ENCODE measurements at places on chromosomes 7 and 10. TPM values are rescaled to one million over a fixed set of nuclear protein-coding genes. Genes with fewer than 3 reads are reported as not detected.

GRCh38 chr10:100353770-100354485 lies 6.9 kb downstream of the SCD start:
- peaks cover 5% of the 10 kb centered on the region for H3K36me3 ChIP-seq
- no peaks in the 10 kb centered on the region for H3K27me3 ChIP-seq
- H3K4me1 ChIP-seq, result peaks cover 2% of the 10 kb centered on the region
- no peak overlapping the region for H3K27ac ChIP-seq

Gene FBXL13
- 0.95 TPM for total RNA-seq

GRCh38 chr10:98361131-98362025 lies 53.6 kb downstream of the PYROXD2 start:
- peak overlapping the region; percentile 50 for H3K27ac ChIP-seq
- no peaks in the 10 kb centered on the region for H3K27me3 ChIP-seq
- H3K4me3 ChIP-seq, result peak overlapping the region; percentile 56

DNA sequence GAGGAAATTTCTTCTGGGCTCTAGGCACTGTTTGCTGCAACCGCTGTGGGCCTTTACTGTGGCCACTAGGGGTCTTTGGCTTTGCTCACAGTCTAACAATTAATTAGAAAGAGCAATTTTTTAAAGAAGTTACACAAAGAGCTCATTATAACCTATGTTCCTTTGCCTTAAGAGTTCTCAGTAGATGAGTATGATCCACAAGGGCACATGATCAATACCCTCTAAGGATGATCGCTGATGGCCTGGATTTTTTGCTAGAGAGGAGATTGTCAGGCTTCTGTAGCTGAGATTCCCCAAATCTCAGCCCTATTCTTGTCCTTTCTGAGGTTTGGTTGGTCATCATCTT lies 80.8 kb upstream of the RHOBTB1 start:
- no peaks in the 10 kb centered on the region for H3K36me3 ChIP-seq
- no peaks in the 10 kb centered on the region for H3K4me1 ChIP-seq
- H3K27me3 ChIP-seq, result no peaks in the 10 kb centered on the region
- H3K27ac ChIP-seq, result no peak overlapping the region
- no peak for DNase-seq

GRCh38 chr10:102311025-102311420 lies 65.7 kb downstream of the GBF1 start:
- no peak overlapping the region for H3K4me3 ChIP-seq
- no peaks in the 10 kb centered on the region for H3K36me3 ChIP-seq
- H3K27me3 ChIP-seq, result no peaks in the 10 kb centered on the region

Gene WASHC2A
- 32.2 TPM for total RNA-seq

GRCh38 chr7:129948877-129949291 lies 3.9 kb downstream of the UBE2H start:
- peak overlapping the region; percentile 98 for H3K27ac ChIP-seq
- H3K27me3 ChIP-seq, result no peaks in the 10 kb centered on the region
- DNase-seq, result peak; percentile 67

Gene ASAH2B
- total RNA-seq, result 0.68 TPM

DNA sequence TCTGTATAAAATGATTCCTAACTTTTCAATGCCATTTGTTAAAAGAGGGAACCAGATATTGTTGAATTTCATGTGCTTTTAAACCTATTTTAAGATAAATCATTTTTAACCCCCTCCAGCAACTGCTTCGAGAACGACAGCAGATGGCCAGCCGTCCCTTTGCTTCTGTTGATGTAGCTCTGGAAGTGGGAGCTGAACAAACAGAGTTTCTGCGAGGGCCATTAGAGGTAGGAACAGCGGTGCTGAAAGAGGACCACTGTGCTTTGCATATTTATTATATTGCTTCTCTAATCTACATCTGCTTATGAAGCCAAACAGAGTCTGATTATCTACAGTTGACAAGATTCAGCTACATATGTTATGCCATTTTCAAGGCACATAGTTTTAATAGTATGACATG lies 545.9 kb downstream of the GFRA1 start:
- no peak for DNase-seq
- no peaks in the 10 kb centered on the region for H3K27me3 ChIP-seq
- no peak overlapping the region for H3K4me3 ChIP-seq
- no peaks in the 10 kb centered on the region for H3K36me3 ChIP-seq
- no peak overlapping the region for H3K27ac ChIP-seq

DNA sequence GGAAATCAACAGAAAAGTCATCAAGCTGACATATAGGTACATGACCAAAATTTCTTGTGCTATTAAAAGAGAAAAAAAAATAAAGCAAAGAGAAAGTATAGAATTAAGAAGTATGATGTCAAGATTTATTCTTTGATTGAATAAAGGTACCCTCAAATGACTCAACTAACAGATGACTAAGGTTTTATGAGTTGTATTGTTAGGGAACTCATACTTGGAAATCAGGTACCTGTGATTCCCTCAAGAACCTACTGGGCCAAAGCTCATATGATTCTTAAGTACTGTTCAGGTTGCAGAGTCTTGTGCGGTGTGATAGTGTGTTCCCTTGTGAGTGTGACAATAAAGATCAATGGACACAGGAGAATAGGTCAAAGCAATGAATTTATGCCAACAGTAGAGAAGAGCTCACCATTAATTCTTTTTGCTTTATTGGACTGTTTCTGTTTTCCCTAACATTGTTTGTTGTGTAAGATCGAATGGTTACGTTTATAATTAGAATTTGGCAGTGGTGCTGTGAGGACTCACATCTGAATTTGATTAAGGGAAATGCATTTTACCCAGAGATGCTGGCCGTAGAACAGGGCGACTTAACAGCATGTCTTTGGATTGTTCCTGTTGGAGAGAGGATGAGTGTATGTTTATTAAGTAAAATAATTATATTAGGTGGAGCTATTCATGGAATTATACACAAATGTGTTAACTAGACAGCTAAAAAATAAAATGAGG lies 293.2 kb upstream of the SEMA3D start:
- H3K4me3 ChIP-seq, result no peak overlapping the region
- DNase-seq, result no peak
- H3K27ac ChIP-seq, result no peak overlapping the region
- H3K36me3 ChIP-seq, result no peaks in the 10 kb centered on the region
- no peaks in the 10 kb centered on the region for H3K4me1 ChIP-seq

- DNase-seq, result no peak
- no peak overlapping the region for H3K4me3 ChIP-seq
- no peaks in the 10 kb centered on the region for H3K4me1 ChIP-seq
- H3K27me3 ChIP-seq, result no peaks in the 10 kb centered on the region
Measured at GRCh38 chr10:123245264-123245663, 91.1 kb downstream of the BUB3 start.

- H3K36me3 ChIP-seq, result no peaks in the 10 kb centered on the region
- no peak overlapping the region for H3K27ac ChIP-seq
- H3K4me3 ChIP-seq, result no peak overlapping the region
Measured at GRCh38 chr7:101635484-101635883, 6.4 kb upstream of the MYL10 start.

- no peaks in the 10 kb centered on the region for H3K27me3 ChIP-seq
- no peak overlapping the region for H3K4me3 ChIP-seq
- H3K27ac ChIP-seq, result no peak overlapping the region
- no peak for DNase-seq
- H3K4me1 ChIP-seq, result no peaks in the 10 kb centered on the region
Measured at GRCh38 chr10:11594589-11595394, 16.7 kb downstream of the USP6NL start.

- H3K27me3 ChIP-seq, result no peaks in the 10 kb centered on the region
- H3K27ac ChIP-seq, result no peak overlapping the region
- H3K36me3 ChIP-seq, result no peaks in the 10 kb centered on the region
- H3K4me3 ChIP-seq, result no peak overlapping the region
Measured at GRCh38 chr7:41010418-41010817, 692.5 kb downstream of the INHBA start.

Gene UBN2
- total RNA-seq, result 18.8 TPM

- H3K36me3 ChIP-seq, result no peaks in the 10 kb centered on the region
- DNase-seq, result no peak
- no peak overlapping the region for H3K27ac ChIP-seq
- no peaks in the 10 kb centered on the region for H3K27me3 ChIP-seq
Measured at GRCh38 chr7:108418946-108419345, 37.3 kb downstream of the NRCAM start.

- H3K4me3 ChIP-seq, result no peak overlapping the region
- no peaks in the 10 kb centered on the region for H3K27me3 ChIP-seq
- H3K36me3 ChIP-seq, result no peaks in the 10 kb centered on the region
- H3K4me1 ChIP-seq, result no peaks in the 10 kb centered on the region
- H3K27ac ChIP-seq, result no peak overlapping the region
Measured at GRCh38 chr10:20919481-20919880, 22.4 kb upstream of the NEBL start.

Data from thoracic aorta (tissue), 2 donors.